ENCODE measurements at places on chromosomes 11 and 22. TPM values are rescaled to one million over a fixed set of nuclear protein-coding genes. Genes with fewer than 3 reads are reported as not detected.

SNX32 gene
- 0.98 TPM for total RNA-seq

OR10A2 gene
- not detected for total RNA-seq

ACR gene
- 0.09 TPM for total RNA-seq

KRTAP5-9 gene
- total RNA-seq = not detected

OR51I2 gene
- total RNA-seq = not detected

CALCA gene
- not detected for total RNA-seq

NPAS4 gene
- total RNA-seq = 0.27 TPM

ANGPTL5 gene
- total RNA-seq = 9.4 TPM

DNA sequence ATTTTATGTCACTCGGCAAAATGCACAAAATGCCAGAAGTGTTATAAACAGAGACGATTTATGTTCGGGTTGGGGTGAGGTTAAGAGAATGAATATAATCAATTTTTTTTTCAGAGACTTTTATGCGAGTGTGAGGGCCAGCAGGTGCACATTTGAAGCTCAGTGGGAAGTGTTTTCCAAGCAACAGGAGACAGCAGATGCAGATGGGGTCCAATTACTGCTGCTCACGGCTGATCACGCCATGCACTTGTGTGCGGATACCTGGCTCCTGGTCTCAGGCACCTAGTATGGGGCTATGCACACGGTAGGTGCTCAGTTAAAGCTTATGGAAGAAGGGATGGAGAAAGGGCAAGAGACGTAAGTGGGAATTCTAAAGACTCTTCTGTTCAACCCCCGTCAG lies 249.1 kb downstream of the MIAT start:
- DNase-seq = no peak
- no peak overlapping the region for H3K4me3 ChIP-seq
- no peak overlapping the region for H3K27ac ChIP-seq
- H3K36me3 ChIP-seq = no peaks in the 10 kb centered on the region

DNA sequence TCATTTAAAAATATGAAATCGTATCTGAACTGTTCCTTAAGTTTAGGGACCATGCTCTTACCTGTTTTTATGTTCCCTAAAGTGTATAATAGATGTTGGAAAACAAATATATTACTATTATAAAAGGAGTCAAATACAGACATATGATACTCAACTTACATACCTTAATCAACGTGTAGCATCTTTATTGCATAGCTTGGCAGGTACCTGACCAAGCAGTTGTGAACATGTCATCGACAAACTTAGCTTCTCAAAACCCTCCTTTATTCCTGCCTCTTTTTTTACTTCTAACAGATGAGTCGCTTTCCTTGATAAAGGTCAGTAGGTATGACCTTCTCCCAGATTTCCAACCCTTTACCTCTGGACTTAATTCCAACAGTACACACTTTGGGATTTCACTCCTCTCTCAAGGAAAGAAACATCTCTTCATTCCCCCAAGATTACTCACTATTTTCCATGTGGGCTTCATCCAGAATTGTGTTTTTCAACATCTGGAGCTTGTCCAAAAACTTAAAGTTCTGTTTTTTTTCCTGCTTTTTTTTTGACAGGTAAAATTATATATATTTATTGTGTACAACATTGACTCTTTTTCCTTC lies 11.9 kb downstream of the HIPK3 start:
- DNase-seq = peak; percentile 27
- H3K36me3 ChIP-seq = no peaks in the 10 kb centered on the region
- H3K4me3 ChIP-seq = no peak overlapping the region
- no peak overlapping the region for H3K27ac ChIP-seq
- H3K4me1 ChIP-seq = no peaks in the 10 kb centered on the region

DNA sequence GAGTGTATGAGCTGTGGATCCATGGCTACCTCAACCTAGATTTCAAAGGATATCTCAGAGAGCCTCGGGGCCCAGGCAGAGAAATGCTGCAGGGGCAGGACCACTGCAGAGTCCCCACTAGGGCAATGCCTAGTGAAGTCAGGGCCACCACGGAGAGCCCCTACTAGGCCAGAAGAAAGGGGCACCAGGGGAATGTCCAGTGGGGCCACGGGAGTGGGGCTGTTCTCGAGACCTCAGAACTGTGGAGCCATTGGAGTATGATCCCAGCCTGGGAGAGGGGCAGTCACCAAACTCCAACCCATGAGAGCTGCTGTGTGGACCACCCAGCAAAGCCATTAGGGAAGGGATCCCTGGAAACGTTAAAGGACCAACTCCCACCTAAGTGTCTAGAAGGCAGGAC lies 24.5 kb downstream of the RTL6 start:
- H3K4me3 ChIP-seq = no peak overlapping the region
- no peak overlapping the region for H3K27ac ChIP-seq

DNA sequence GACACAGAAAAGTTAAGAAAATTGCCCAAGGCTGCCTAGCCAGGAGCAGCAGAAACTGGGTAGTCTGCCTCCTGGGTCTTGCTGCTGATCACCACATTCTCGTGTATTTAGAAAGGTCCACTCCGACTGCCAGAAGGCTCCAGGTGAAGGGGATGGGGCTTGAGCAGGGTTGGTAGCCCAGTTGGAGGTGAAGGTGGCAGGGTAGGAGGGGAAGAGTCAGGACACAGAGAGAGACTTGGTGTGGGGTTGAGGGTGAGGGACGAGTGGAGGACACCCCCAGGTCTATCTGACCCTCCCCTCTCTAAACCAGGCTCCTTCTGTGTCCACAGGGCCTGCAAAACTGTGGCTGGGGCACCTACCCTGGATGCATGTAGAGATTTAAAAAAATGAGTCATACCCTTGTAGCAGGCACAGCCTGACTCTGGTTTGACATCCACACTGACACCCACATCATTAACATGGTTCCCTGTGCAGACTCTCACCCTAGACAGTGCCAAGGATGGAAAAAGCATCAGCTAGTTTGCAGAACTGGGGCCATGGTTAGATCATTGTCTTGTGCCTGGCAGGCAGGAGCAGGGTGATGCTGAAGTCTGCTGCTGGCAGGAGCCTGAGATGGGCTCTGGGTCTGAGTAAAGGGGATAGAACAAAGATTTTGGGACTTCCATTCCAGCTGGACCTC lies 273.2 kb downstream of the TENM4 start:
- no peak overlapping the region for H3K4me3 ChIP-seq
- H3K4me1 ChIP-seq = peaks cover 11% of the 10 kb centered on the region
- H3K27ac ChIP-seq = no peak overlapping the region
- no peak for DNase-seq
- no peaks in the 10 kb centered on the region for H3K27me3 ChIP-seq

DNA sequence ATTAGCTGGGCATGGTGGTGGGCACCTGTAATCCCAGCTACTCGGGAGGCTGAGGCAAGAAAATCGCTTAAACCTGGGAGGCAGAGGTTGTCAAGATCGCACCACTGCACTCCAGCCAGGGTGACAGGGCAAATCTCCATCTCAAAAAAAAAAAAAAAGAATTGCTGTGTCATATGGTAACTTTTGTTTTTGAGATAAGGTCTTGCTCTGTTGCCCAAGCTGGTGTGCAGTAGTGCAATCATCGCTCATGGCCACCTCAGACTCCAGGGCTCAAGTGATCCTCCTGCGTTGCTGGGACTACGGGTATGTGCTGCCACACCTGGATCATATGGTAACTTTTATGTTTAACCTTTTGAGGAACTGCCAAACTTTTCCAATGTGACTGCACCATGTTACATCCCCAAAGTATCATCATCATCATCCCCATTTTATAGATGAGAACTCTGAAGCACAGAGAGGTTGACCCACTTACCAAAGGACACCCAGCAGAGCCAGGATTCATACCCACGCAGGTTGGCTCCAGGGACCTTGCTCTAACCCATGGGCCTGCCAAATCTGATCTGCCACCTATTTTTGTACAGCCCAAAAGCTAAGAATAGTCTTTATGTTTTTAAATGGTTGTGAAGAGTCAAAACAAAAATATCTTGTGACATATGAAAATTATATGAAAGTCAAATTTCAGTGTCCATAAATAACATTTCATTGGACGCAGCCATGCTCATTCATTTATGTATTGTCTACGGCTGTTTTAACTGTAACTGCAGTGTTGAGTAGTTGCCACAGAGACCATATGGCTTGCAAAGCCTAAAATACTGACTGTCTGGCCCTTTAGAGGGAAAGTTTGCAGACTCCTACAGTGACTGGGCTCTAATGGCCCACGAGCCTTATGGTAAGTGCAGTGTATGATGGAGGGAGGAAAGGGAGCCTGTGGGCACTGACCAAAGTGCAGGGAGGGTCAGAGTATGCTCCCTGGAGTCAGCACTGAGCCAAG lies 45.3 kb downstream of the GDPD5 start:
- peaks cover 36% of the 10 kb centered on the region for H3K4me1 ChIP-seq
- no peak overlapping the region for H3K4me3 ChIP-seq
- H3K27ac ChIP-seq = no peak overlapping the region

- no peak overlapping the region for H3K4me3 ChIP-seq
- no peak overlapping the region for H3K27ac ChIP-seq
- H3K36me3 ChIP-seq = peaks cover 25% of the 10 kb centered on the region
- H3K27me3 ChIP-seq = no peaks in the 10 kb centered on the region
- H3K4me1 ChIP-seq = no peaks in the 10 kb centered on the region
These were observed 21.5 kb downstream of the BIRC2 start for GRCh38 chr11:102368472-102368871.

DNA sequence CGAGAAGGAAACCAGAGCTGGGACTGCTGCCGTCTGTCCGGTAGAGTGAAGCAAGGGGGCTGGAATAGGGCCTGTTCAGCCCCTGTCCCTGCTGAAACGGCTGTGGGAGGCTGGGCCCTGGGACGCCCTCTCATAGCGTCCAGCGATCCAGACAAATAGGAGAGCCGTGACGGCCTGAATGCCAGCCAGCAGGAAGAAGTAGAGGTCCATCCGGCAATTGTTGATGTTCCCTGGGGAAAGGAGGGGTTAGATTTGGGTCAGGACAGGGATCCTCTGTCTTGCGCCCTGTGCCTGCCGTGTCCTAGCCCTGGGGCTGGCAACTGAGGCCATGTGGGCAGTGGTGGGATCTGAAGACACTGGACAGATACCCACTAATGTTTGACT lies 12.9 kb downstream of the TMEM132A start:
- peaks cover 61% of the 10 kb centered on the region for H3K36me3 ChIP-seq
- no peaks in the 10 kb centered on the region for H3K27me3 ChIP-seq
- H3K27ac ChIP-seq = peak overlapping the region; percentile 42
- H3K4me1 ChIP-seq = peaks cover 9% of the 10 kb centered on the region

GRCh38 chr11:23957314-23957713 lies 539.5 kb upstream of the LUZP2 start:
- no peak overlapping the region for H3K4me3 ChIP-seq
- no peaks in the 10 kb centered on the region for H3K27me3 ChIP-seq
- H3K36me3 ChIP-seq = no peaks in the 10 kb centered on the region
- no peak overlapping the region for H3K27ac ChIP-seq
- no peaks in the 10 kb centered on the region for H3K4me1 ChIP-seq
